Sciatic nerve (tissue), 2 donors: ENCODE measurements at places on chromosomes 7 and 10.

DNA sequence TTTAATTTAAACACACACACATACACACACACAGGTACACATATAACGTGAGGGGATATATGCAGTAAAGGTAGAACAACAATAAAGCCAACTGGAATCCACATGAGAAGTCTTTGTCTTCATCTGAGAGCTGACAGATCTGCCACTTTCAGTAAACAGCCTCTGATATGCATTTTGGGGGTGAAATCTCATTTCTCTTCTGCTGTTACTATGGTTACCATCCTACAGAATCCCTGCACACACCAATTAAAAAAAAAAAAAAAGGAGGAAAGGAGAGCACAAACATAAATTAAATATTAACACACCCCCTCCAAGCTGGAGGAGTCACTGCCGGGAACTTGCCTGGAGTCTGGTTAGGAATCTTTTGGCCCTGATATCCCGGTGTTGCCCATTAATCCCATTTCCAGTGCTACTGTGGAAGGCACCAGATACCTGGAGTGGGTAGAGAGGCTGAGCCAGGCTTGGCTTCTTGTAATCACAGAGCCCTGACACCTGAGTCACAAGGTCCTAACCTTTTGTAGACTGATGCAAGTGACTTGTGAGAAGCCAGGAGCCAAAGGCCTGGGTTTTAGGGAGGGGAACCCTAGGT is 169.1 kb downstream of the LHFPL3 start:
- no peak for DNase-seq

GRCh38 chr7:115332691-115333090 is 410.8 kb downstream of the MDFIC start:
- DNase-seq, result no peak

- no peak for DNase-seq
Observed at GRCh38 chr7:91357379-91357778, 93.1 kb downstream of the FZD1 start.

GRCh38 chr10:62199584-62199983 is 69.1 kb downstream of the RTKN2 start:
- no peak for DNase-seq

DNA sequence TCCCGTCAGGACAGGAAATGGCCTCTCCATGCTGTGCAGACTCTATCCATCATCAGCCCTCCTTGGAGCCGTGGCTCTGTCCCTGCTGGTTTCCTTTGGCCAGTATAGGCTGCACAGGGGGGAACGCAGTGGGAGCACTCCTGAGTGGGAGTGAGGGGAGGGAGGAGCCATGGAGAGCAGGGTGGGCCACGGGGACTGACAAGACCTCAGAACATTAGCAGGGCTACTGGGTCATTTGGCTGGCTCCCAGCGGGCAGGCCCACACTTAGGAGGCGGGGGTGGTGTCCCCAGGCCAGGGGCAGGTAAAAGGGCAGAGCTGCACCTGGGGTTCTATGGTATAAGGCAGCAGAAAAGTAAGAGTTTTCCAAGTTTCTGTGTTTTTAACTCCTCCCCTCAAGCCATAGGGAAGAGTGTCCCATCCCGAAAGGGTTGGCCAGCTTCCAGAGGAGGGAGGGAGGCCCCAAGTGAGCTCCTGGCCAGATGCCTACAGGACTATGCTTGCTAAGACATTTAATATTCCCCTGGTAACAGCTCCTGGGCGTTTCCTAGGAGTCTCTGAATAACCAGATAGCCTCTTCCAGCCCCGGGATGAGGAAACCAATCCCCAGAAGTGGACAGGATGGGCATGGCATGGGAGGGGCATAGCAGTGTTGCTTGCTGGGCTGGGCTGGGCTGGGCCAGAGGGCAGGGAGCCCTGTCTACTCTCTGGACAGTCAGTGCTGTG is 5.5 kb upstream of the OPN4 start:
- DNase-seq, result peak; percentile 82

DNA sequence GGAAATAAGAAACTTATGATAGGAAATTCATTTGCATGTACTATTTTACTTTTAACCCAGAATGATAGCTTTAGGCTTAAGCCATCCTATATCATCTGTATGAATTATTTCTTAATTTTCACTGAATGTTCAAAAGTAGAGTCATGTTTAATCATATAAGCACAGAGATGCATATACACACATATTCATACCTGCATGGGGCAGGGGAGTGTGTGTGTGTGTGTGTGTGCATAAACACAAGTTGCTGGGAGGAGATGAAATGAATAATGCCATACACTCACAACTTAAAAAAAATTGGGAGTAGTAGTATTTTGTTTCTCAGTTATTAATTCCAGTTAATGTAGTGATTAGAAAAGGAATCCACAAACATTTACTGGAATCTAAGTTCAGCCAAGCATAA is 83.1 kb upstream of the IKZF1 start:
- no peak for DNase-seq

DNA sequence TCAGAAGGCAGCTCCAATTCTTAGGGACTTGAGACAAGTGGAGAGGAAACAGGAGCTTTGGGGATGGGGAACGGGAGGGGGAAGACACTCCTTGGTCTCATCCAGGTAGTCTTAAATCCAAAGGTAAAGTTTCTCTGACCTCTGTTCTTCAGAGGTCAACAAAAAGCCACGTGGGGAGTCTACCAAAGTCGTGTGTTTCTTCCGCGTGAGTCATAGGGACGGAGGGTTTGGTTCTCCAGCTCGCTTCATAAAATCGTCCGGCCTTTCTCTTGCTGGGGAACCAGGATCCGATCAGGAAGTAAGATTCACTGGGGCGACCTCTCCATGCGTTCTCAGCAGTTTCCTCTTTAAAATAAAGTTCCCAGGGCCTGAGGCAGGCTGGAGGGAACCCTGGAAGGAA is 275.7 kb downstream of the TCERG1L start:
- no peak for DNase-seq

DNA sequence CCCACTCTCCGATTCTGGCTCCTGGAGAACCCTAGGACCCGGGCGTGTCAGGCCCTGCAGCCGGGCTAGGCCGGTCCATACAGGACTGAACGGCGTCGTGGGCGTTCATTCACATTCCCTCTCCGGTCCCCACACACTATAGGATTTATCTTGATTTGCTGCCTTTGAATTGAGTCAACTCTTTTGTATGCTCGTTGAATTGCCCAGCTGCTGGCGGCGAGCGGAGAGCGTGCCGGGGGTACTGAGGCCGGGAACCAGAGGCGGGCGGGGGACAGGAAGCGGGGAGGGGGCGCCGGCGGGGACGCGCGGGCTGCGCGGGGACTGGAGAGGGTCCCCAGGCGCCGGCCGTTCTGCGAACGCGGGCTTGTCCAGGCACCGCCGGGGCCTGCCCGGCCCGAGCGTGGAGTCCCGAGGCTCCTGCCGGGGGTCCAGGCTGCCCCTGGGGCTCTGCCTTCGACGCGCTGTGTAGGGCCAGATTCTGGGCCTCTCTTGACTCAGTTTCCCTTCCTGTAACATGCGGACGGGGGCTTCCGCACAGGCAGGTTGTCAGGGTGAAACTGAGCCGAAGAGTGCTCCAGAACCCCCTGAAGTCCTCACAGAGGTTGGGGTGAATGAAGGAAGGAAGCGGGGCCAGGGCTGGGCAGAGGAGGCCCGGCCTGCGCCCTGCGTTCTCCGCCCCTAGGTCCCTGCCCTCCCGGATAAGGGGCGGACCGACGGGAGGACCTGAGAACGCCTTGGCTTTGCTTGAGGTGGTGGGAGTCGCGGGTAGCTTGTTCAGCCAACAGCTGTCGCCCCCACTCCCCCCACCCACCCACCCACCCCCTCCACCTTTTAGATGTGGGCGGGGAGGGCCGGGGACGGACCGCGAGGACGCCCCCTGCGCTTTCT is 769 bp upstream of the ELFN1 start:
- DNase-seq, result peak; percentile 52

DNA sequence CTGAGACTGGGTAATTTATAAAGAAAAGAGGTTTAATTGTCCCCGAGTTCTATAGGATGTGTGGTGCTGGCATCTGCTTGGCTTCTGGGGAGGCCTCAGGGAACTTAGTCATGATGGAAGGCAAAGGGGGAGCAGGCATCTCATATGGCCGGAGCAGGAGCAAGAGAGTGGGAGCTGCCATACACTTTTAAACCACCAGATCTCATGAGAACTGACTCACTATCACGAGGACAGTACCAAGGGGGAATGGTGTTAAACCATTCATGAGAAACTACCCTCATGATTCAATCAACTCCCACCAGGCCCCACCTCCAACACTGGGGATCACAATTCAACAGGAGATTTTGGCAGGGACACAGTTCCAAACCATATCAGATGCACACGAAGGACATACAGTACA is 199.9 kb upstream of the DPP6 start:
- DNase-seq, result no peak

GRCh38 chr7:17849504-17849903 is 90.8 kb downstream of the SNX13 start:
- no peak for DNase-seq

GRCh38 chr7:50766106-50766848 is 16.4 kb downstream of the GRB10 start:
- no peak for DNase-seq

DNA sequence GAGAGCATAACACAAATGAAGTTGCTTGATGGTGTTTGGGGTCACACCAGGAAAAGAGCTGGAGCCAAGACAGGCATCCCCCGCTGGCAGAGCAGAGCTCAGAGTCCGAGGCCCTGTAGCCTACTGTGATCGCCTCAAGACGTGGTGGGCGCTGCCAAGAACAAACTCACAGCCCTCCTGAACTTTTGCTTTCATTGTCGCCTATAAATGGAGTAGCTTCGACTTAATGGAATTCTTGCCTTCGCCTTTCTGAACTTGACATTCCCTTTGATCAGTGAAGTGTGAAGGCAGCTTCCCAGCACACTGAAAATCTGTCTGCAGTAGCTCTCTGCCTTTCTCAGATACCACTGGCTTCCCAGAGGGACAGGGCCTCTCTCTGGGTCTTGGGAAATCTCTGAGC is 21.3 kb downstream of the CPXM2 start:
- DNase-seq, result peak; percentile 8

GRCh38 chr10:45180946-45181875 is 134.2 kb downstream of the OR13A1 start:
- no peak for DNase-seq

DNA sequence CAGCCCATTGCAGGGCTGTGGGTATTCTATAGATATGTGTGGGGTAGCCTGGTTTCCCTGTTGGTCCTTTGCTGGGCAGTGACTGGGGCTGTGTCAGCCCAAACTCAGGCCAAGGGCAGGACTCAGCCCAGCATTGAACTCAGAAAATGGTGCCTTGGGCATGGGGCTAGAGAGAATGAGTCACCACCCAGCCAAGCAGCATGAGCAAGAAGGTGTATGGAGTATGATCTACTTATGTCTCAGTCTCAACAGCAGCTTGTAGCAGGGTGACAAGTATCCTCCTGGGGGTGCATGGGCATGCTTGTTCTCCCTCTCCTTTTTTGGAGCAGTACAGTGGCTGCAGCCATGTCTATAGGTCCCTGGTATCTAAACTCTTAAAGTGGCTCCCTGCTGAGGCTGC is 32.0 kb downstream of the STK31 start:
- no peak for DNase-seq

- DNase-seq, result no peak
Observed at GRCh38 chr10:95235676-95236067, 41.6 kb downstream of the ACSM6 start.

DNA sequence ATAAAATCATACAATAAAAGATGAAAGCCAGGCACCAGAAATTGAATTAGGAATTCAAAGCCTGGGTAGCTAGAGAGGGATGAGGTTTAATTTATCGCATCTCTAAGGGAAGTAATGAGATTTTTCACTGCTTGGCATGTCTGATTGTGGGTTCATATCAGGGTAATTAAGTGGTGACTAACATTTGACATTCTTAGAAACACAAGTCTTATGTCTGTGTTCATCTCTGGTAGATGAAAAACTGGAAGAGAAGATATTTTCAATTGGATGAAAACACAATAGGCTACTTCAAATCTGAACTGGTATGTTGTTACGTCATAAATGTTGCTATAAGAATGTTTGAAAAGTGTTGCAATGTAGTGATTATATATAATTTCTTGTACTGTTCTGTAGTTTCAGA is 36.8 kb upstream of the ARMS2 start:
- no peak for DNase-seq

DNA sequence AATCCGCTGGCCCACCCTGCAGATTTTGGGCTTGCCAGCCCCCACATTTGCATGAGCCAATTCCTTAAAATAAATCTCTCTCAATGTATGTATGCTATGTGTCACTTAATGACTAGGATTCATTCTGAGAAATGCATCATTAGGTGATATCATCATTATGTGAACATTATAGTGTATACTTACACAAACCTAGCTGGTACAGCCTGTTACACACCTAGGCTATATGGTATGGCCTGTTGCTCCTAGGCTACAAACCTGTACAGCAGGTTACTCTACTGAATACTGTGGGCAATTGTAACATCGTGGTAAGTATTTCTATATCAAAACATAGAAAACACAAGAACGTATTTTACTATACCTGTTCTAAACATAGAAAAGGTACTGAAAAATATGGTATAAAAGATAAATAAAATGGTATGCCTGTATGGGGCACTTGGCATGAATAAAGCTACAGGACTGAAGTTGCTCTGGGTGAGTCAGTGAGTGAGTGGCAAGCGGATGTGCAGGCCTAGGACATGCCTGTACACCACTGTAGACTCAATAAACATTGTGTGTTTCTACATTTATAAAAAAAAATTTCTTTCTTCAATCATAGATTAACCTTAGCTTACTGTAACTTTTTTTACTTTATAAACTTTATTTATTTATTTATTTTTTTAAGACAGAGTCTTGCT is 135.9 kb downstream of the ABCA13 start:
- DNase-seq, result no peak

DNA sequence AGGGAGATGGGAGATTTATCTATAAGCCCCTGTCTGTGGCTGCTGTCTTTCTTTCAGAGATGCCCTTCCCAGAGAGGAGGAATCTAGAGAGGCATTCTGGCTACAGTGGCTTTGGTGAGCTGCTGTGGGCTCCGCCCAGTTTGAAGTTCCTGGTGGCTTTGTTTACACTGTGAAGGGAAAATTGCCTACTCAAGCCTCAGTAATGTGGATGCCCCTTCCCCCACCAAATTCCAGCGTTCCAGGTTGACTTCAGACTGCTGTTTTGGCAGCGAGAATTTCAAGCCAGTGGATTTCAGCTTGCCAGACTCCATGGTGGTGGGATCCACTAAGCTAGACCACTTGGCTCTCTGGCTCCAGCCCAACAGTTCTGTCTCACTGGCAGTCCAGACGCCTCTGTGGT is 951.6 kb downstream of the CCSER2 start:
- no peak for DNase-seq

GRCh38 chr7:138398857-138399256 is 61.2 kb upstream of the TRIM24 start:
- DNase-seq, result no peak

- peak; percentile 91 for DNase-seq
Observed at GRCh38 chr7:27156508-27156898, at the start of gene HOXA7. Gene HOXA7, minus strand, starts transcription at chr7:27156675. Its CDS starts 130 bp downstream, at chr7:27156545.

GRCh38 chr10:12709000-12709401 is 292.5 kb downstream of the CCDC3 start:
- DNase-seq, result no peak

- no peak for DNase-seq
Observed at GRCh38 chr10:100020886-100021253, 11.1 kb upstream of the DNMBP start.

DNA sequence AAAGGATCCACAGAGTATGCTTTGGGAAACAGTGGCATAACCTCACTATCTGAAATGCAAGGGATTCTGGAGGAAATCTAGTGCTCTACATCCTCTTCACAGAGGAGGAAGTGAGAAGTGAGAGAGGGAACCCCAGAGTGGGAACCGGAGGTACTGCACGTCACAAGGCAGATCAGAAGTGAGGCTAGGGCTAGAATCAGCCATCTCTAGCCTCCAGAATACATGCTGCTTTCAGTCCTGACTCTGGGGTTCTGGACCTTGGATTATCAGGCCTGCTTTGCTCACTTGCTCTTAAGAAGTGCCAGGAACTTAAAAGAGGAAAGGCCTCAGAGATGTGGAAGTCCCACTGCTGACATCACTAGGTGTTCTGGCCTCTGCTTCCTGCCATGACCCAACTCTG is 25.7 kb downstream of the ZNF503 start:
- no peak for DNase-seq
